SK-MEL-5 (cell line): ENCODE measurements at places on chromosomes 1 and 21. TPM values are rescaled to one million over a fixed set of nuclear protein-coding genes. Genes with fewer than 3 reads are reported as not detected.

TESK2 gene
- 32.9 and 36.1 TPM in 2 replicates for total RNA-seq

GNAT2 gene
- total RNA-seq: 0.11 and 0.18 TPM in 2 replicates

SMPDL3B gene
- 1.0 and 2.0 TPM in 2 replicates for total RNA-seq

SMG7 gene
- total RNA-seq: 15.8 and 21.1 TPM in 2 replicates

ZNF496 gene
- total RNA-seq: 7.9 and 9.3 TPM in 2 replicates

SLC25A34 gene
- total RNA-seq: 0.40 and 1.3 TPM in 2 replicates
